ENCODE measurements at places on chromosomes 1 and 21.

DNA sequence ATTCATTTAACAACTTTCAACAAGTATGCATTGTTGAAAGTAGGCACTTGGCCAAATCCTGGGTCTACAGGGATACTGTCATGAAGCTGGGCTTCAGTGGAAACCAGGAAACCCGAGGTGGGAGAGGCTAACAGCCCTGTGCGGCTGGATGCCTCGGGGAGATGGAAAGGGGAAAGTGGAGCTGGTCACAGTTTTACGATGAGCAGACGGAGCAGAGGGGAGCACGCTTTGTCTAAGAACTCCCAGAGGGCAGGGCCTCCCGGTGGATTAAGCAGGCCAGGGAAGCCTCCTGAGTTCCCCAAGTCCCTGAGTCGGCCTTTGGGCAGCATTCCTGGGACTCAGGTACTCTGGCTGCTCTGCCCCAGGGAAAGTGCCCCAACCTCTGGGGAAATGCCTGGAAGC lies 23.8 kb downstream of the STUM start:
- no peak for DNase-seq

- DNase-seq, result no peak
Measured at GRCh38 chr1:40932006-40932405, 47.5 kb upstream of the CTPS1 start.

- no peak for DNase-seq
Measured at GRCh38 chr1:235485558-235485957, 18.7 kb downstream of the B3GALNT2 start.

DNA sequence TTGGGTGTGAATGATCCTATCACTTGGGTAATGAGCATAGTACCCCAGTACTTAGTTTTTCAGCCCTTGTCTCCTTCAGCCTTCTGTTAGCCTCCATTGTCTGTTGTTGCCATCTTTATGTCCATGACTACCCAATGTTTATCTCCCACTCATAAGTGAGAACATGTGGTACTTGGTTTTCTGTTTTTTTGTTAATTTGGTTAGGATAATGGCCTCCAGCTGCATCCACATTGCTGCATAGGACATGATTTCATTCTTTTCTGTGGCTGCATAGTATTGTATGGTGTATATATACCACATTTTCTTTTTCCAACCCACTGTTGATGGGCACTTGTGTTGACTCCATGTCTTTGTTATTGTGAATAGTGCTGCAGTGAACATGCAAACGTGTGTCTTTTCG lies 39.6 kb upstream of the GPR52 start:
- DNase-seq, result no peak

- no peak for DNase-seq
Measured at GRCh38 chr1:16178596-16179497, 23.0 kb upstream of the EPHA2 start.

- no peak for DNase-seq
Measured at GRCh38 chr1:186286615-186287315, 88.3 kb downstream of the TPR start.

DNA sequence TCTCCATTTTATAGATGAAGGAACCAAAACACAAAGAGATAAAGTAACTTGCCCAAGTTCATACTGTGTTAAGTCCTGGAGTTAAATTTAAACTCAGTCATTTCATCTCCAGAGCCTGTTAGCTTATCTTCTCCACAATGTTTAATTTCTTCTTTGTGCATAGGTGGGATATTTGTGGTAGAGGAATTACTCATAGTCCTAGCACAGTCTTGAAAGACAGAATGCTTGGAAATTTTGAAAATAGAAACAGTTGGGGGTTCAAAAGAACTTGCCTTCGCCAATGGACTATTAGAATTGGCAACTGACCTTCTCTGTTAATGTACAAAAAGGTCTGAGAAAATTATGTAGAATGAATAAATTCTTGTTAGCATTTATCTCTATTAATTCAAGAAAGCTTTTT lies 832.0 kb upstream of the PRMT6 start:
- no peak for DNase-seq

GRCh38 chr1:43608827-43609226 lies 41.1 kb upstream of the KDM4A start:
- DNase-seq, result no peak

- DNase-seq, result no peak
Measured at GRCh38 chr1:186783193-186783592, 45.6 kb upstream of the PLA2G4A start.

GRCh38 chr1:178541829-178542553 lies 29.1 kb downstream of the TEX35 start:
- no peak for DNase-seq

DNA sequence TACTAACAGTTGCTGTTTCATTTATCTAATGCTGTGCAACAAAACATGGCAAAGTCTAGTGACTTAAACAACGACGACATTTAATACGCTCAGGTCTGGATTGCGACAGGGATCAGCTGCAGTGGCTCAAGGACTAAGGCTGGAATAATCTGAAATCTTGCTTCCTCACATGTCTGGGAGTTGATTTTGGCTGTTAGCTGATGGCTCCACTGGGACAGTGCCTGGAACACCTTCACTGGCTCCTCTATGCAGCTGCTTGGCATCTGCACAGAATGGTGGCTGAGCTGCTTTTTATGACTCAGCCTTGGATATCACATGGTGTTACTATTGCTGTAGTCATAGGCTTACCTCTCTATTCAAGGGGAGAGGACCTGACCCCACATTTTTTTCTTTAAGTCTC lies 24.0 kb upstream of the BTG3 start:
- no peak for DNase-seq

DNA sequence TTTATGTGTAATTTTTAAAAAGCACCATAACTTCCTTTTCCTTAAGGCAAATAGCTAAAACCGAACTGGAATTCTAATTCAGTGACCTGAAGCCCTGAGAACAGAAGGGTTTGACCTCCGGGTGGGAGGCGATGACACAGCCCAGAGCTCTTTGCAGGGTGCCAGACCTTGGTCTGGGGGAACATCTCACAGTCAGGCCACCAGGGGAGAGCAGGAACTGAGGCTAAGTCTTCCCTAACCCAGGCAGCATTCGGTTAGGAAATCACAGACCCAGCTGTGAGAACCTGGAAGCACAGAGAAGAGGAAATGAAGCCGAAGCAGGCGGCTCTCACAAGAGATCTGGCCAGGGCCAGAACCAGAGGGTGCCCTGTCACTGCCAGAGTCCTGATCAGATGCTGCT lies 444.8 kb downstream of the TTLL7 start:
- no peak for DNase-seq

- DNase-seq, result no peak
Measured at GRCh38 chr1:226609836-226610455, 61.4 kb downstream of the STUM start.

DNA sequence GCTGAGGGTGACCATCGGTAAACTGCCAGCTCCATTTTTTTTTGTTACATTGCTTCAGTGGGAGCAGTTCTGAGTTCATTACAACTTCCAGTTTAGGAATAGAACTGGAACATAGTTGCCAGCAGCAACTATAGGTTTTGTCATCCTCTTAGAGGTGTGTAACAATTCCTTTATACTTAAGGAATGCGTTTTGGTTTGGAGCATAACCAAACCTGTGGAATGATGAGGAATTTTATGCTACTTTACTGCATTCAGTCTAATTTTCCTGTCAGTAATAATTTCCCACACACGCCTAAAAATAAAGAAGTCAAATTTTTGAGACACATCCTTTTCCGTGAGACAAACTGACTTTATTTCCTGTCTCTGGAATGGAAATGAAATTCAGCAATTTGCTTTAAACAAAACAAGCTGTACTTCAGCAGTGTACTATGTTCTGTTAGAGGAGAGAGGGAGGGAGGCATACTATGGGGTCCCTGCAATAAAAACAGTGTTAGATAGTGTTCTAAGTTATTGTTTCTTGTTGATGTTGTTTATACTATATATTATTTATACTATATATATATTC lies 4.8 kb upstream of the AMPD1 start:
- DNase-seq, result no peak

DNA sequence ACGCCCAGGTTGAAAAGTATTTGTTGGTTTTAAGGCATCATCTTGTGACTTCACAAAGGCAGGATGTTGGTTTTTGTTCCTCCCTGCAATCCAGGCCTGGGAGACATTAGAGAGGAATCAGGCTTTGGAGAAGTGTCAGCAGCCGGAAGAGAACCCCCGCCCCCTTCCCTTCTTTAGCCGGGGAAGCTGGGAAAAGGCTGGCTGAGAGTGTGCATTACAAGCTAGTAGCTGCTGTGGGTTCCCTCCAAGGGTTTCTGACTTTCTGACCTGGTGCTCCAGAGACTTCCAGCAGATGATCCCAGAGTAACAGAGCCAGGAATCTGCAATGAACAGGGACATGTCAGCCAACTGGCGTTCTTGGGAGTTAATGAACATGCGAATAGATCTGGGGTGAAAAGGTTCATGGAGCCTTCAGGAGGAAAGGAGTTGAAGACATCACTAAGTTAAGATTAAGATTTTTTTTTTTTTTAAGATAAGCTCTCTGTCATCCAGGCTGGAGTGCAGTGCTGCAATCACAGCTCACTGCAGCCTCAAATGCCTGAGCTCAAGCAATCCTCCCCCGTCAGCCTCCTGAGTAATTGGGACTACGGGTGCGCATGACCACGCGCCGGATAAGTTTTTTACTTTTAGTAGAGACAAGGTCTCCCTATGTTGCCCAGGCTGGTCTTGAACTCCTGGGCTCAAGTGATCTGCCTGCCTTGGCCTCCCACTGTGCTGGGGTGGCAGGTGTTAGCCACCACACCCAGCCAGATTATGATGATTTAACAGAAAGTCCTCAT lies 7.5 kb downstream of the DISP3 start:
- no peak for DNase-seq

GRCh38 chr1:229225331-229225782 lies 45.6 kb upstream of the RAB4A start:
- no peak for DNase-seq

GRCh38 chr1:35569936-35570335 lies 3.2 kb upstream of the TFAP2E start:
- no peak for DNase-seq

- peak; percentile 24 for DNase-seq
Measured at GRCh38 chr1:242448910-242449645, 75.4 kb downstream of the PLD5 start.

GRCh38 chr1:153588482-153588881 lies 22.8 kb upstream of the S100A2 start:
- DNase-seq, result no peak

- DNase-seq, result no peak
Measured at GRCh38 chr1:62229932-62230331, 35.3 kb downstream of the L1TD1 start.

DNA sequence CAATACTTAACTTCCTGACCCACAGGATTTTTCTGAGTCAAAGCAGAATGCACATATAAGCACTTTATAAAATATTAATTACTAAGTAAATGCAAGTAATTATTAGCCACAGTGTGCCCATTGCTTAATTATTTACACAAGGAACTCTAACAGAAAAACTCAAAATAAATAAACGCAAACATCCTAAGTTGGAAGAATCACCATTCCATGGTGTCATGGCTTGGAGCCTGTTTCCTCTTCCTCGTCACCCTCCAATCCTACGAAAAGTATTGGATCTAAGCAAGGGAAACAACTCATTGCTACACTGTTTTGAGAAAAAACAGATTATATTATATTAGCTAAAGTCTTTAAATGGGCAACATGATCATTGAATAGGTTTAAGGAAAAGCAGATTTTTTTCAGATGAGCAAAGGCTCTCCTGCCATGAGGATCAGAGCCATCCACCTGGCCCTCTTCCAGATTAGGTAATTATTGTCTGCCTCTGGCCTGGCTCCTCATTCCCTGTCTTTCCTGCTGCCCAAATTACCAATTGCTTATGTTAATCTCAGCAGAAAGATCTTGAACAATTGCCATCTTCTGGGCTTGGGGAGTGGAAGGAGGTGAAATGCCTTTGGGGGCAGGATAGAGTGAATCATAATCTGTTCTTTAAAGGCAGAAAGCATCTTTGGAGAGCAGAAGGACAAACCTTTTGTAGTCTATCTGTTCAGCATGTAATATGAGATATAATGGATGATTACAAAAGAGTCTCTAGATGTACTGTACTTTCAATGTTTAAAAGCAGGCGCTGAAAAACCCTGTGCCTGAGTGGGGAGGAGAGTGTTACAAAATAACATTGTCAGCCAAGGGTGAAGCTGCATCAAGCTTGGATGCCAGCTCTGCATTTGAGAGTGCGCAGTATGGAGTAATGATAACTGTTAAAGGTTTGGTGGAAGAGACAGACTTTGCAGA lies 121.2 kb downstream of the DUSP10 start:
- peak; percentile 32 for DNase-seq

GRCh38 chr1:40095806-40096205 lies 1.2 kb downstream of the PPT1 start:
- DNase-seq, result no peak

GRCh38 chr1:107535091-107535490 lies 394.3 kb downstream of the NTNG1 start:
- no peak for DNase-seq

- no peak for DNase-seq
Measured at GRCh38 chr1:60823151-60823550, 259.2 kb upstream of the NFIA start.

DNA sequence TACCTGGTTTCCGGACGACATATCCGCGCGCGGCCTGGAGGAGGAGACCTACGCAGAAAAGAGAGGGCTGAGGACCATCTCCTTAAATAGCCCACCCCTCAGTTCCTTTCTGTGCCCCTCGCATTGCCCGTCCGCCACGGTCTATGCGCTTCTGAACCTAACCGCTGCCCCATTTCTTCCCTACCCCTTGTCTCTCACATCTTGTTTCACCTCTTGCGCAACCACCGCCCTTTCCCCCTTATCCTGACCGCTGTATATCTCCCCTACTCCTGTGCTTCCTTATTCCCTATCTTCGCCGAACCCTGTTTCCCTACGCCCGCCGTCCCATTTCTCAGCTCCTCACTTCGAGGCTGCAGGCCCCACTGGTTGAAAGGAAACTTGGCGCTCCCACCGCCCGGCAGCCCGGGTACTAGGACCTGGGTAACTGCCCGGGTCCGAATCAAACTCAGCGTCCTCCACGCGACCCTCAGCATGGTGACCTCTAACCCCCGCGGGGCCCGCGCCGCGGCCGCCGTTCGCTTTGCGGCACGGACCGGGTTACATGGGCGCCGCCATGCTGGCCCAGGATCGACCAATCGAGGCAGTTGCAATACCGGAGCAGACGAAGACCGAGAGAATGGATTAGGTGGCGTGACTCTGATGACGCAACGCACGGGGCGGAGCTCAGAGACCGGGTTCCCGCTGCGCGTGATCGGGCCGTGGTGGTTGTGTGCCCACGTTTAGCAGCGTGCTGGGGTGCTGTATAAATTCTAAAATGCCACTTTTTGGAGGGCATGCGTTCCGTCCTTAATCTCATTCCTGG lies at the start of gene MRPS15:
TSS of gene MRPS15 (minus strand) at position 582 of the 802 bp plus-strand sequence. CDS start at position 473, 109 bp downstream.
- peak; percentile 74 for DNase-seq

DNA sequence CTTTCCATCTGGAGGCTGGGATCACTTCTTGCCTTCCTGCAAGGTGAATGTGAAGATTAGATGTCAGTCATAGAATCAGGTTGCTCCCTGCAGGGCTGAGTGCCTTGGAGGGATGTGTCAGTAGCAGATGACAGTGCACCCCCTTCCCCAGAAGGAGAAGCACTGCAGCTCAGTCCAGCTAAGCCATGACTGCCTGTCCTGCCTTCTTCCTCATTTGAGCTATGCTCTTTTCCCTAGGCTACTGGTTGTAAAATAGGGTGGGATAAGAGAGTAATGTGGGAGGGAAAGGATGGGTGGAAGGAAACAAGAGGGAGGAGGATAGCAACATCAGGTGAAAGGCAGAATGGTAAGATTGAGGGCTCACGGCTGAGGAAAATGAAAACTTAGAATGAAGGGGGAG lies 11.1 kb upstream of the FABP3 start:
- DNase-seq, result no peak
